ENCODE measurements at places on chromosomes 2 and 18.

GRCh38 chr18:26574958-26575864, 26.9 kb upstream of the KCTD1 start:
- DNase-seq = no peak

DNA sequence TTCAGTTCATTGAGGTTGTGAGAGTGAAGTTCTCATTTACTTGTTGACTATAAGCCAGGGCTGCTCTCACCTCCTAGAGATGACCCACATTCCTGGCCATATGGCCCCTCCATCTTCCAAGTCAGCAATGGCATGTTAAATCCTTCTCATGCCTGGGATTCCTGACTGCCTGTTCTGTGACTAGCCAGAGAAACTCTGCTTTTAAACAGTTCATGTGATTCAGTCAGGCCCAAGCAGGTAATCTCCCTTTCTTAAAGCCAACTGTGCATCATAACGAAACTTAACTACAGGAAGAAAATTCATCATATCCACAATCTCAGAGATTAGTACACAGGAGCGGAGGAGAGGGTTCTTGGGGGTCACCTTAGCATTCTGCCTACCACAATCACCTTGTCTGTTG, 11.5 kb downstream of the DPP4 start:
- DNase-seq = no peak

DNA sequence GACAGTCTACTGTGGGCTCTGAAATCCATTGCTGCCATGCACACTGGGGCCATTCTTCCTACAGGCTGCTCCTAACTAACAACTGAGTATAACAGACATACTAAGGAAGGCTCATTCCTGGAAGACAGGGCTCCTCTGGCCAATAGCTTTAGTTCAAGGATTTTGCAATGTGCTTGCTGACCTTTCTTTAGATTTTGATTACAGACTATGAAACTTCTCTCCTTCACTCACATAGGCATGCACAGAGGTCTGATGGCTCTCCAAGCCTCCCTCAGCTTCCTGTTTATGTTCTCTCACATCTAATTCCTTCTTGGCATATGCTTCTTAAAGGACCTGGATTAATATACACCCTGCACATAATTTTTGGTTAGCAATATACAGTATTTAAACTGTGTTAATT, 34.4 kb upstream of the ROCK1 start:
- DNase-seq = no peak

- no peak for DNase-seq
These were observed 25.2 kb upstream of the LCLAT1 start for GRCh38 chr2:30421604-30422443.

- no peak for DNase-seq
These were observed 78.2 kb upstream of the ITGB6 start for GRCh38 chr2:160278101-160278878.

- no peak for DNase-seq
These were observed 22.1 kb downstream of the TGFA start for GRCh38 chr2:70531419-70532086.

GRCh38 chr2:119710281-119710680, 31.3 kb downstream of the TMEM177 start:
- DNase-seq = no peak

DNA sequence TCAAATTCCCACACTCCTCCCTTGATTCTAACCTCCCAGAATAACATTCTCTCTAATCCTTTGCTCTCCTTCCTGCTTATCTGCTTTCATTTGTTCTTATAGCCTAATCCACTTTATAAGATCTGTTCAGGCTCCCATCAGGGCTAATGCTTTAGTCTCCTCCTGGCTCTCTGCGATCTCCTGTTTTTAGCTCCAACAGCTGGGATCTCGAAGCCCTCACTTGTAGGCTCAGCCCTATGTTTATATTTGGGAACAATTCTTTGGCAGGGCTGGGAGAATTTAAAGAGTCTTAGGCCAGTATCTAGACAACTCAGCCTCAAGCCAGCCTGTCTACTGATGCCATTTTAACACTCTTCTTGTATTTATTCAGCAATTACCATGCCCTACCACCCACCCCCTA, 27.2 kb upstream of the RAPH1 start:
- no peak for DNase-seq

DNA sequence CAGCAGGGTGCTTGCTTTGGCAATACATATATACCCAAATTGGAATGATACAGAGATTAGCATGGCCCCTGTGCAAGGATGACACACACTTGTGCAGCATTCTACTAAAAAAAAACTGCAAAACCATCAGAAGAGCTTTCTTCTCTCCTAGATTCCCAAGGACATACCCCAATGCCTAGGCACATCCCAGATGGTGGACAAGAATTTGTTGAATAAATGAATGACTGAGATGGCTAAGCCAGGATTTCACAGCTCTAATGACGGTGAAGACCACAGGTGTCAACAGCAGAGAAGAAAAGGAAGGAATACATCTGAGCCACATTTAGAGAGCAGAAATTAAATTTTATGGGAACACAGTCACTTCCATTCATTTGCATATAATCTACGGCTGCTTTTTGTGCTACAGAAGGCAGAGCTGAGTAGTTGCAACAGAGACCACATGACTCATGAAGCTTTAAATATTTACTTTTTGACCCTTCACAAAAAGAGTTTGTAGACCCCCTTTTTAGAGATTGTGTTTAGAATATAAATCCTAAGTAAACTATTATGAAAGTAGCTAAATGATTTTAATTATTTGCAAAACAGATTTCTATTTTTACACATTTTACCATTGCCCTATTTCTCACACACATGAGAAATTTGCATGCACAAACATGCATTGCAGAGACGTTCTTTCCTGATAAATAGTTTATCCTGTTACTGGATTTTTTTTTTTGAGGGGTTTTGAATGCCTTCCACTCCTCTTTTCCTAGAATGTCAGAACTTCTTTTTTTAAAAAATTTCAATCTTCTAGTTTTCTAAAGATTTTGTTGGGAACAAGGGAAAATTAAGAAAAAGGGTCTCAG, 119.0 kb downstream of the PMAIP1 start:
- no peak for DNase-seq

DNA sequence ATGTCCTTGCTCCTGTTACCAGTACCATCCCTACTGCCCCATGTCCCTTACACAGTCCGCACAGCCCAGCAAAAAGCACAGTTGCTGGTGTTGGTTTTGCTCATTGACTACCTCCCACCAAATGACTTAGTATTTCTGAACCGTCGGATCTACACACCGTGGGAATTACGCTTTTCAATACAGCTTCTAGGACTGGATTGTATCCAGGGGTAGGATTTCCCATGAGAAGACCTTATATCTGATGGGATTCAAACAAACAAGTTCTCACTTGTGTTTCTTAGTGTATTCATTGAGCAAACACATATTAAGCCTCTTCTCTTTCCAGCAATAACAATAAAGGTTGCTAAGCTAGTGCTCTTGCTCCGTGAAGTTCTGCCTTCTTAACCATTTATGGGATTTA, 25.8 kb downstream of the TRAPPC12 start:
- DNase-seq = no peak

- DNase-seq = no peak
These were observed 42.5 kb upstream of the IL1R2 start for GRCh38 chr2:101949304-101949703.

- DNase-seq = no peak
These were observed 53.0 kb downstream of the LYPD6 start for GRCh38 chr2:149383340-149383739.

GRCh38 chr2:37566517-37566981, 104.9 kb downstream of the CDC42EP3 start:
- DNase-seq = no peak

DNA sequence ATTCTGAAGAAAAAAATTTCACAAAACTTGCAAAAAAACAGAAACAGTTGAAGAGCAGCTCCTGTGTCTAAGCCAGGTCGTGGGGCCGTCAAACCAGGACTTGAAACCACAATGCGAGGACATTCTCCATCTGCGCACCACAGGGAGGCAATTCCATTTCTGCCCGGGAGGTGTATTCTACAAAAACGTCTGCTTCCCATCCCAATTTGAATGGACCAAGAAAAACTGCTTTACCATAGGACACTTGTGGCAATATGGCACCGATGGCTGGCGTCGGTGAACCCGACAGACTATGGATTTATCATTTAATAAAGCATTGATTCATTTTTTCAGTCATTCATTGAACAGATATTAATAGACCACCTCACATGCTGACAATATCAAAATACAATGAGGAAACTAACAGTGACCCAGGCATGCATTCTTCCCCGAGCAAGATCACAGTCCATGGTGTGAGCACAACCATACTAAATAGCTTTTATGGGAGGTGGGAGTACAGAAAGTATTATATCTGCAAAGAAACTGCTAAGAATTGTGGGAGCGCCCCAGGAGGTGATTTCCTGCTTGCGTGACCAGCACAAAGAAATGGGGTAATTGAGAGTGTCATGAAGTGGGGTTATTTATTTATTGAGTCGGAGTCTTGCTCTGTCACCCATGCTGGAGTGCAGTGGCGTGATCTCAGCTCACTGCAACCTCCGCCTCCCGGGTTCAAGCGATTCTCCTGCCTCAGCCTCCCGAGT, 10.5 kb upstream of the ZAP70 start:
- no peak for DNase-seq

- DNase-seq = no peak
These were observed 881 bp downstream of the PIKFYVE start for GRCh38 chr2:208266936-208267335.

GRCh38 chr2:196307775-196308305, 136.5 kb upstream of the STK17B start:
- no peak for DNase-seq

DNA sequence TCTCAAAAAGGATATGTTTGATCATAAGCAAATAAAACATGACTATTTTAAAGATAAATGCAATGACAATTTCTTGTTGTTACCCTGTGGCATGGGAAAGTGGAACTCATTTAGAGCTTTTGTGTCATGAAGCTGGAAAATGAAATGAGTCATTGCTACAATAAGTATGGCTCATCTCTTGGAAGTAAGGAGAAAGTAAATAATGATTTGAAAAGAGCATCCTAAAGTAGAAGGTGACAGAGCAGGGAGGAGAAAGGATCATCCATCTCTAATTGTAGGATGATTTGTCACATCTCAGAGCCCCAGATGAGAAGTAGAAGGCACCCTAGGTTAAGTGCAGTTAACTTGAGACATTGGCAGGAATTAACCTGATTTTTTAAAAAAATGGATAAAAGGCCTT, 200.5 kb downstream of the CPS1 start:
- no peak for DNase-seq

GRCh38 chr2:95225658-95226057, 18.3 kb downstream of the ZNF892 start:
- DNase-seq = no peak

- no peak for DNase-seq
These were observed 21.1 kb downstream of the CPS1 start for GRCh38 chr2:210577263-210578071.

DNA sequence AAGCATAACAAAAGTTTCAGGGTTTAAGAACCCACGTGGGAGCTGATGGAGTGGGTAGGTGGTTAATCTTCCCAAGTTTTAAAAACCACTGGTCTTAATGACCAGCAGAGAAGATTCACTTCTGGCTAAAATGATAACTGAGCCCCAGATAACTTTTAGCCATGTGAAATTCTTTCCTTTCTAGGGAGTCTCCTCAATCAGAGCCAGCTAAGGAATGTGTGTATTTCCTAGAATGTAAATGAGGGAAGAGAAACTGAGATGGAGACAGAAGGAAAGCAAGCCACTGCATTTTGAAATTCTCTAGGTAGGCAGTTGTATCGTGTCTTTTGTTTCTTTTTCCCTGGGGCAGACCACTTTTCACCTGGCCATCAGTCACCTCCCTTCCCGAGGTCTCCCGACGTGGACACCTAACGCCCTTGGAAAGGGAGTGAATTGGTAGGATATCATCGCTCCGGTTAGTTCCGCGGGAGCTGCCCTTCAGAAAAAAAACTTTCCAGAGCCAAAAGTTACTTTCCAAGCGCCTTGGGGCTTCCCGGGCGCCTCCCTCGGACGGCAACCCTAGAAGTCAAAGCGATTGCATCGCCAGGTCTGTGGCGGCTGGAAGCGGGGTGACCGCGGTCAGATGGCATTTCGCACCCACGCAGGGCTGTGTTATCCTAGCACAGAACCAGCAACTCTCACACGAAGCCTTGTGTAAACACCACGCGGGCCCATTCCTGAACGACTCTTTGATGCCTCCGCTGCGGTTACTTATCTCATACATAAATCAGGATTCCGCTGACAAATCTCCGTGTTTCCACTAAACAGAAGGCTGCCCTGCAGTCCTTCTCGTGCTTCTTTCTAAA, 1.3 kb downstream of the COLEC12 start:
- DNase-seq = peak; percentile 49

GRCh38 chr2:15708865-15709820, 117.5 kb downstream of the DDX1 start:
- no peak for DNase-seq

DNA sequence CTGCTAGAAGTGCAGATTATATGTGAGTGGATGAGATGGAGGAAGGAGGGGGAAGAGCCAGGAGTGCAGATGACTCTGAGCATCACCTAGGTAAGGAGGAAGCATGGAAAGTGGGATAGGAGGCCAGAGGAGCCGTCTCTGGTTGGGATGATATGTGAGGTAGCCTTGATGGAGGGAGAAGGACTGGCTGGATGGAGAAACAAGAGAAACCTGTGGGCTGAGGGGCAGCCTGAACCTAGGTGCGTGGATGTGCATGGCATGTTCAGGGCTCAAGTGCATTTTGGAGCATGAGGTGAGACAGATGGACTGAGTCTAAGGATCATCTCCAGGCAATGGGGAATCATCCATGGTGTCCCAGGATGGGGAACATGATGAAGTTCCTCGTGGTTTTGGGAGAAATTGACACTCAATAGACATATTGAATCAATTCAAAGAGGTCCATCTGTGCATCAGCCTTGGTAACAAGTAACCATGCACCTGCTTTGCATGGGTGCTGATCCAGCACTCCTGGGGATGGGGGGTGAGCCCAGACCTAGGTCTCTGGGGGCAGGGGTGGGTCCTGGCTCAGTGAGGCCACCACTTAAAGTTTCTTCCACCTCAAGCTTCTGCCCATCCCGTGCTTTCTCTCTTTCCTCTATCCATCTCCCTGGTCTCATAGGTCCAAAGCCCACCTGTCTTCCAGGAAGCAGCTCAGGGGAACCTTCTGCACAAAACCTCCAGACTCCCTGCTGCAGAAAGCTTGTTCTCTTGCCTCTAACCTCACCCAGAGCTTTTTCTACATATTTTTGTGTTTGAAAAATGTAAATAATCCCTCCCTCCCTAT, 19.2 kb downstream of the MYCN start:
- no peak for DNase-seq

DNA sequence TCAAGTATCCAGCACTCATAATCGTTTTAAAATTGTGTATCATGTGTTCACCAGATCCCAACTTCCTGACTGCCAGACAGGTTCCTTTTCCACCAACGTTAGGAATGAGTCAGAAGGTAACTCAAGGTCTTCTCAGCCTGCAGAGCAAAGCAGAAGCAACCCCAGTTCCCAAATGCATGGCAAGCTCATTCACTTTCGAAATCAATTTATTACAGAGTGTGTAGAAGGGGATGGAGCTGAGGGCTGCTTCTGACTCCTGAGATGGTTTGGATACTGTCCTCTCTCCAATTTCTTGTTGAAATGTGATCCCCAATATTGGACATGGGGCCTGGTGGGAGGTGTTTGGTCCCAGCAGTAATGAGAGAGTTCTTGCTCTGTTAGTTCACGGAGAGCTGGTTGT, 114.5 kb downstream of the PIEZO2 start:
- DNase-seq = no peak

Data from chondrocyte (in vitro differentiated cells).